ENCODE measurements at places on chromosomes 12 and 14.

GRCh38 chr12:6959805-6960592 is 8.8 kb downstream of the PTPN6 start:
- peak; percentile 3 for DNase-seq

- no peak for DNase-seq
Observed at GRCh38 chr12:1443421-1444141, 150.8 kb downstream of the FBXL14 start.

DNA sequence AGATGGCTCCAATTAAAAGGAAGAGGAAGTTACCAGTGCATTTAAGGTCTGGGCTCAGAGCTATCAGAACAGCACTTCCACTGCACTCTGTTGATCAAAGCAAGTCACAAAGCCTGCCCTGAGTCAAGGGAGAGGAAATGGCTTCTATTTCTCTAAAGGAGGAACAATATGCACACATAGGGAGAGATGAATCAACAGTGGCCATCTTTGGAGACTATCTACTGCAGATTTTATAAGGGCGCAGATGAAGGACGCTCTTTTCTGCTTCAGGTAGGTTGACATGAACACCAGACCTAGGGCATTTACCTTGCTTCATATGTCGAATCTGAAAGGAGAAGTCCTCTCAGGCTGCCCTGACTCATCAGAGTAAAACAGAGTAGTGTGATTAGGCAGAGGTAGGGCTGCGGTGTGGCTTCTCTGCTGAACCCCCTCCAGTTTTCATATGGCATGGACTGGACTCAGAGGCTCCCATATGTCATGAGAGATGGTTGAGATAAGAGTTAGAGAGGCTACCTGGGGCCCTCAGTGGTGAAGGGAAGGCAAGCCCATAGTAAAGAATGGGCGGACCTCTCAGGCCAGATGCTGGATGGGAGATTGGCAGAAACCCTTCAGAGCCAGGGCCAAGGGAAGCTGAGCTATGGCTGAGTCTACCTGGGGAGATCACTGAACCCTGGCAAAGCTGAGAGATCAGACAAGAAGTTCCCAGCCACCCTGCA is 84.4 kb downstream of the ARF6 start:
- no peak for DNase-seq

DNA sequence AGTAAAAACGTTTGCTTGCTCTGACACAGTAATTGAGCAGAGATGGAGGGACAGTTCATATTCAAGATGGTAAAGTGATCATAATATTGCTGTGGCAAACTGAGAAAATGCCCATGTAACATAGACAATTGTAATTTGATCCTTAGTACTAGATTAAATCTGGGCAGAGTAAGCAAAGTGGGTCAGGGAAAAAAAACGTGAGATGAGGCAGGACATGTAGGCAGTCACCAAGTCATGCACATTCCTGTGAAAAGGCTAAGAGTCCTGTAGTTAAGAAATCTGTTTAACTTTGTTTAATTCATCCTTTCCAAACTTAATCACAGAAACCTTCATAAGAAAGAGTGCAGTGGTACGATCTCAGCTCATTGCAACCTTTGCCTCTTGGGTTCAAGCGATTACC is 16.1 kb downstream of the BTBD7 start:
- no peak for DNase-seq

- no peak for DNase-seq
Observed at GRCh38 chr12:111850526-111850925, 8.5 kb downstream of the MAPKAPK5 start.

- no peak for DNase-seq
Observed at GRCh38 chr12:14976658-14977057, 3.8 kb downstream of the PDE6H start.

- DNase-seq, result no peak
Observed at GRCh38 chr14:52700701-52701172, 5.4 kb upstream of the ERO1A start.

DNA sequence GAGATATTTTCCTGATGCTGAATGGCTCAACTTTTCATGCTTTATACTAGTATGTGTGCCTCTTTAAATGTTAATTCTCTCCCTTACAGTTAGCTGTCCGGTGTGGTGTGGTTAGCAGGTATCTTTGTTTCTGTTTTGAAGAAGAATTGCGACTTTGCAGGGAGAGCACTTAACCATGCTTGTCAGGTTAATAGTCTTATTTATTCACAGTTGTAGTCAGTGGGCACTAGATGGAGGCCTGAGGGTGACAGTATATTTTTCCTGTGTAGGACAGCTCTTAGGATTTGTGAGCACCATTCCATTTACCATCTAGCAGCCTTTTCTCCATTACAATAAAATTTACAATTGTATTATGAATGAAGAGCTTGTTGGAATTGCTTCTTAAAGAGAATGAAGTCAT is 34.9 kb downstream of the PDE3A start:
- no peak for DNase-seq

DNA sequence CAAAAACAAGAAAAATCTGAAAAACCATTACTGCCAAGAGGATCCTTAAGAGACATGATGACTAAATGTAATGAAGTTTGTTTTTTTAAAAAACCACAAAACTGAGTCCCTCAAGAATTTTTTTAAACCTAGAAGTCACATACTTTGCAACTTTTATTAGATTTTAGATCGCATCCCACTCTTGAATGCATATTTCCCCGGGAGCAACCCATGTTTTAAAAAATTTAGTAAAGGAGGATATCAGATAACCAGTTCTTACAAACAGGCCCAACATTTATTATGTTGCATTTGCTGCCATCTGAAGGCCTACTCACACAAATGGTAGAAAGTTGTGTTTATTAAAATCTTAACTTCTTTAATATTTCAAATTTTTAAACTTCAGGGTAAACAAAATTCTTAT is 44.3 kb upstream of the CCT2 start:
- DNase-seq, result peak; percentile 54

DNA sequence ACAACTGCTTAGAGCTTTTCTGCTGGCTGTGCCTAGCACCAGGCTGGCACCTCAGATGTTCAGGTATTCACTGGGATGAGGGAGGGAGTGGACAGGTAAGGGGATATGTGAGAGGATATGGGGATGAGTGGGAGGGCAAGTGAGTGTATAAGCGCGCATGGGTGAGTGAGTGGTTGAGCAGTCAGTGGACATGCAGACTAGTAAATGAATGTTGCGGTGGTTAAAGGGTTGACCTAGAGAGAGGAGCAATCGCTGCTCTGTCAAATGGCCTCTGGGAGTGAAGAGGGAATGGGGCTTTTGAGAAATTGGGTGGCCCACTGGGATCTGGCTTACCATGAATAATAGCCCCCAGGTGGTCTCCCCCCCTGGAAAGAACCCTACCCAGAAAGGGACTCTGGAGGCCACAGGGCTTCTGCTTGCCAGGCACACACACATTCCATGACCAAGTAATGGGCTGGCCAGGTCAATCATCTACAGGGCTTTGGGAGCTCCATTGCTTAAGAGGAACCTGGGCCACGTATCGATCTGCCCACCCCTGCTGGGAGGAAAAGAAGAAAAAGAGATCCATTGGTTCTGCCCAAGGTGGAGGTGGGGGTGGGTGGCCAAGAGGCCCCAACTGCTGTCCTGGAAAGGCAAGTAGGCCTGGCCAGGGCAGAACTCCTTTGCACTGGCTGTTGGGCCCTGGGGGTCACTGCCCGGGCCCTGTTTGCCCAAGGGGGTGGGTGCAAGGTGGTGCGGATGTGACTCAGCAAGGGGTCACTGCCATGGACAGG is 30.8 kb upstream of the ZFP36L1 start:
- DNase-seq, result no peak

DNA sequence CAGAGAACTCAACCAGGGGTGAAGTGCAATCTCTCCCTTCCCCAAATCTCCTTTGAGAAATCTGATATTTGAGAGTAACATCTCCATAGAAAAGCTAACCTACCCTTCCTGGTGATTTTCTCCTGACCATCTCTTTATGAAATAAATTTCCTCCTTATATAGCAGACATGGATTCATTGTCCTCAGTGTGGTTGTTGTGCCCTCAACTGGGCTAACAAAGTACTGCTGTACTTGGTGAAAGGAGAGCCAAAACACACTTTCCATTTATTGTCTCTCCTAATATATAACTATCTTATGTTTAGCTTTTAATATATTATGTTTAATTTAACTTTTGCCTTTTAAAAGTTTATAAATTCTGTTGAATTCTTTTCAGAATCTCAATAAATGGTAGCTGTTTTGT is 65.1 kb upstream of the SLCO1B1 start:
- DNase-seq, result peak; percentile 0

- DNase-seq, result no peak
Observed at GRCh38 chr12:116183741-116184141, 93.8 kb downstream of the MED13L start.

DNA sequence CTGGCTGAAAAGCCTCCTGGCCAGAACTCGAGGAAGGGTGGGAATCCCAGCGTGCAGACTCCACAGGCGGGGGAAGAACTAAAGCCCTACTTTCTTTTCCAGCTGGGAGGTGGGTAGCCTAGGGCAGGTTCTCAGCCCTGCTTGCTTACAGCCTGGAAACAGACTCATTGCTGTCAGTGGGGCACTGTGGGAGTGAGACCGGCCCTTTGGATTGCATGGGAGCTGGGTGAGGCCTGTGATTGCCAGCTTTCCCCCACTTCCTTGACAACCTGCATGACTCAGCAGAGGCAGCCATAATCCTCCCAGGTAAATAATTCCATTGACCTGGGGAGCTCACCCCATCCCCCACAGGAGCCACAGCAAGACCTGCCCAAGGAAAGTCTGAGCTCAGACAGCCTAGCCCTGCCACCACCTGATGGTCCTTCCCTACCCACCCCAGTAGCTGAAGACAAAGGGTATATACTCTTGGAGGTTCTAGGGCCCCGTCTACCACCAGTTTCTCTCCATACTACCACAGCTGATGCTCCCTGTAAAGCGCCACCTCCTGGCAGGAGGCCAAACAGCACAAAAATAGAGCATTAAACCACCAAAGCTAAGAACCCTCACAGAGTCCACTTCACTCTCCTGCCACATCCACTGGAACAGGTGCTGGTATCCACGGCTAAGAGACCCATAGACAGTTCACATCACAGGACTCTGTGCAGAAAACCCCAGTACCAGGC is 294.1 kb downstream of the SEC23A start:
- DNase-seq, result no peak

- no peak for DNase-seq
Observed at GRCh38 chr12:28235985-28236384, 45.7 kb downstream of the CCDC91 start.

GRCh38 chr12:130286741-130287440 is 50.8 kb upstream of the PIWIL1 start:
- no peak for DNase-seq

GRCh38 chr14:38047195-38047902 is 160.4 kb upstream of the SSTR1 start:
- no peak for DNase-seq

DNA sequence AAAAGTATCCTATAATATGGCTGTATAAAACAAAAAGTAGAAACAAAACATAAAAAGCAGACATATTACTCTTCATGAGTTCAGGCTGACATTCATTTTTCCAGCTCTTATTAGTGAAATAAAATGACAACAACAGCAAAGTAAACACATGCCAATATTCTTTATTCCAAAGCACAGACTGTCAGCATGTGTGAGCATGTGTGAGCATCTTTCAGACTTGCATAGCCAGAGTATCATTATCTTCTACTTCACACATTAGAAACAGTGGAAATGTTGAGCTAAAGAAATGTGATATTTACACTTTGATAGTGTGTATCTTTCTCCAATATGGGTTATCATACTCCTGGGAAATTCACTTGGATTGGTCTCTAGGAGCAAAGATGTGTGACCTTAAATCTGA is 476.6 kb upstream of the TMEM132C start:
- DNase-seq, result no peak

DNA sequence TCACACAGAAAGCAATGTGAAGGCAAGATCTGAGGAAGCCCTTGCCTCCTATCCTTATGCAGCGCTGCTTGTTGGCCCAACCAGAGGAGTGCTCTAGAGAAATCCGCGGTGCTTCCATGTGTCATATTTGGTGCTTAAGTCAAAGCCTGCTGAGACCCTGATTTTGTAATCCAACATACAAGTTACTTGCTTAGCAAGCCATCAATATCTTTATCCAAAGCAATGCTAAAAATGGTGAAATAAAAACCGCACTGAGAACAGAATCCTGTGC is 250.0 kb downstream of the MED13L start:
- no peak for DNase-seq

GRCh38 chr12:43145481-43145880 is 406.5 kb downstream of the ADAMTS20 start:
- DNase-seq, result no peak

DNA sequence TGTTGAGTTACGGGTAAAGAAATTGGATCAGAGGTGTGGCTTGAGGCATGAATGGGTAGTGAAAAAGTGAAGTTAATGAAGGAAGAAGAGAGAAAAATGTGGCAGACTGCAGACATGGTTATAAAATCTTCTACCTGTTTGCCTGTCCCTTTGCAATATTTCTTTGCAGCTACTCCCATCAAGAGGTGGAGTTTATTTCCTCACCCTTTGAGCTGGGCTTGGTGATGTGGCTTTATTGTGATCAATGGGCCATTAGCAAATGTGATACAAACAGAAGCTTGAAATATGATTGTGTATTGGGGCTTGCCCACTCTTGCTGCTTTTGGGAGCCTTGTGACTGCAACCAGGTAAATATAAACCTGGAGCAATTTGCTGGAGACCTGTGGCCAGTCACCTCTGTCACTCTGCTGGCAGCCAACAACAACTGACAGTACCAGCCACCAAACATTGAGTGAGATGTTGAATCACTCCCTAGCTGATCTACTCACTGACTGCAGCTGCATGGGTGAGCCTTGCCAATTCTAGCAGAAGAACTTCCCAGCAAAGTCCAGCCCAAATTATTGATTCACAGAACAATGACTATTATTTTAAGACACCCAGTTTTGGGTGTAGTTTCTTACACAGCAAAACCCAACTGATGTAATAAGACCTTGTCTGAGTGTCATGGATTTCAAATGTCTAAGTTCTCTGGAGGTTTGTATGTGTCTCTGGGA is 151.0 kb upstream of the ATP2B1 start:
- no peak for DNase-seq

DNA sequence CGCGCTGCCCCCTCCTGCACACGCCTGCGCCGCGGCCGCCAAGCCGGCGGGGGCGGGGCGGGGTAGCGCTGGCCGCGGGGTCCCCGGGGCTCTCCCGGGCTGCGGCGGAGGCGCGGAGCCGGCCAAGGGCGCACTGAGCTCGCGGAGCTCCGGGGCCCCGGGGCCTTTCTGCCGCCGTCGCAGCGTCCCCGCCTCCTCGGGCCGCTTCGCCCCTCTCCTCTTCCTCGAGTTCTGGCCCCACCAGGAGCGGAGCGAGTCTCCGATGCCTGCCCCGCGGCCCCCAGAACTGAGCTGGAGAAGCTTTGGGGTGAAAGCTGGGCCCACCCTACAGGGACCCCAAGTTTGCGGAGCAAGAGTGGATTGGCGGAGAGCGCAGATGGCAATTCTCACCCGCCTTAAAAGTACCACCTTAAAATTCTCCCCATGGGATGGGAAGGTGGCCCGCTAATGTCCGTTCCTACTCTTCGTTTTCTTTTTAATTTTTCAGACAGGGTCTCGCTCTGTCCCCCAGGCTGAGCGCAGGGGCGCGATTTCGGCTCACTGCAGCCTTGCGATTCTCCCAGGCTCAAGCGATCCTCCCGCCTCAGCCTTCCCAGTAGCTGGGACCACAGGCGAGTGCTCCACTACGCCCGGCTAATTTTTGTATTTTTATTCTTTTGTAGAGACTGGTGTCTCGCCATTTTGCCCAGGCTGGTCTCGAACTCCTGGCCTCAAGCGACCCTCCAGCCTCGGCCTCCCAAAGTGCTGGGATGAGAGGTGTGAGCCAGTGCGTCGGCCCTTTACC is 129.6 kb downstream of the NDUFA12 start:
- no peak for DNase-seq

- DNase-seq, result no peak
Observed at GRCh38 chr14:100488057-100488456, 99.2 kb downstream of the BEGAIN start.

- DNase-seq, result no peak
Observed at GRCh38 chr12:25970916-25971653, 12.6 kb downstream of the RASSF8 start.

All from hepatic stellate cell (primary cell).